Activated CD4-positive, CD25-positive, alpha-beta regulatory T cell (primary cell): ENCODE measurements at places on chromosomes 2 and 18.

- peak; percentile 20 for DNase-seq
These were observed 27.4 kb upstream of the SPR start for GRCh38 chr2:72859831-72860262.

DNA sequence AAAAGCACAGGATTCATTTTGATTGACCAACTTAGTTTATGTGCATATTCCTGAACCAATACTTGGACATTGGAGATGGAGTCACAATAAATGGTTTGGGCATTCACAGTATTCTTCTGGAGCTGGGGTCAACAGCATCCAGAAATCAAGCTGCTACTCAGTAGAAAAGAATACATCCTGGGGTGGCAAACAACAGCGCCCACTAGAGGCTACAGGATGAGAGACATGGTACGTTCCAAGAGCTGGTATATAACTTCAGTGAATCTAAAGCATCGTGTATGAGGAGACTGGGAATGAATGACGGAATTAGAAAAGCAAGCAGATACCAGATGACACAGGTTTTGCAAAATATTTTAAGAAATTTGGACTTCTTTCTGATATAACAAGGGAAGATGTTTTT lies 142.9 kb upstream of the FIGN start:
- DNase-seq = no peak

DNA sequence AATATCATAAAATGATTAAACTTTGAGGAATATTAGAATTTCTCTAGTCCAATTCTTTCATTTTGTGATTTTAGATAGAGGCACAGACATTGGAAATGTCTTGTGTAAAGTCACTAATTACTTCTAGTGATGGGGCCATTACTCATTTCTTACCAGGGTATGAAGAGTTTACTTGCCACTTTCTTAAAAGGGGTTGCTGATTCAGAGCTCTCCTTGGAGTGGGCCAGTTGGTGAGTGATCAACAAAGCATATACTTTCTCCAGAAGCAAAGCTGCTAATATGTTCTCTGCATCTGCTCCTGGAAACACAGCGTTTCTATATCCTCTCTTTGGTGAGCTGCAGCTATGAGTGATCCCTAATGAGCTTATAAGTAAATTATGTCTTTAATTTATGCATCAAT lies 408.9 kb upstream of the LRATD1 start:
- DNase-seq = no peak

GRCh38 chr18:2411381-2411960 lies 159.8 kb downstream of the METTL4 start:
- no peak for DNase-seq
